ENCODE measurements at places on chromosomes 3 and 15.
A peak's percentile ranks its signal among the peaks of the same experiment; 100 is the strongest.

DNA sequence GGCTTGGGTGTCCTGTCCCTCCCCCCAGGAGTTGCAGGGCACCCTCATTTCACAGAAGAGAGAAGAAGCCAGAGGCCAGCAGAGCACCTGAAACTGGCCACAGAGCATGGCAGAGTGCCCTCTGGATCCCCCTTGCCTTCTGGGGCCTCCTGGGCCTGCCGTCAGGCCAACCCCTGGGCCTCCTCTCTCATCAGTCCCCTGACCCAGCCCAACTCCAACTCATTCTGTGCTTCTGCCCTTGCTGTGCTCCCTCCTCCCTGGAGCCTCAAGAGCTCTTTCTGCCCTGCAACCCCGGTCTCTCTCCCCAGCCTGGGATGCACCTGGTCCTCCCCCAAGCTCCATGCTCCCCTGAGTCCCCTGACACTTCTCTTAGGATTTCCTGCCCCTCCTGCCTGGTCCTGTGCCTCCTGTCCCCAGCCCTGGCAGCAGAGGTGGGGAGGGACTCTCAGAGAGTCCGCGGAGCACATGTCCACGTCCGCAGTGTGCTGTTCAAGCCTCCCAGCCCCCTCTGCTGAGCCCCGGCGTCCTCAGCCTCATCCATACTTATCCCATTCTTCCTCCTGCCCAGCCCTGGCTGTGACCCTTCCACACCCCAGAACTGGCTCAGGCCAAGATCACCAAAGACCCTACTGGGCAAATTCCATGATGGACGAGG lies 30.5 kb upstream of the CACNA2D2 start:
- DNase-seq, result no peak

GRCh38 chr15:52078876-52079700 lies 33.5 kb downstream of the BCL2L10 start:
- DNase-seq, result peak; percentile 61

DNA sequence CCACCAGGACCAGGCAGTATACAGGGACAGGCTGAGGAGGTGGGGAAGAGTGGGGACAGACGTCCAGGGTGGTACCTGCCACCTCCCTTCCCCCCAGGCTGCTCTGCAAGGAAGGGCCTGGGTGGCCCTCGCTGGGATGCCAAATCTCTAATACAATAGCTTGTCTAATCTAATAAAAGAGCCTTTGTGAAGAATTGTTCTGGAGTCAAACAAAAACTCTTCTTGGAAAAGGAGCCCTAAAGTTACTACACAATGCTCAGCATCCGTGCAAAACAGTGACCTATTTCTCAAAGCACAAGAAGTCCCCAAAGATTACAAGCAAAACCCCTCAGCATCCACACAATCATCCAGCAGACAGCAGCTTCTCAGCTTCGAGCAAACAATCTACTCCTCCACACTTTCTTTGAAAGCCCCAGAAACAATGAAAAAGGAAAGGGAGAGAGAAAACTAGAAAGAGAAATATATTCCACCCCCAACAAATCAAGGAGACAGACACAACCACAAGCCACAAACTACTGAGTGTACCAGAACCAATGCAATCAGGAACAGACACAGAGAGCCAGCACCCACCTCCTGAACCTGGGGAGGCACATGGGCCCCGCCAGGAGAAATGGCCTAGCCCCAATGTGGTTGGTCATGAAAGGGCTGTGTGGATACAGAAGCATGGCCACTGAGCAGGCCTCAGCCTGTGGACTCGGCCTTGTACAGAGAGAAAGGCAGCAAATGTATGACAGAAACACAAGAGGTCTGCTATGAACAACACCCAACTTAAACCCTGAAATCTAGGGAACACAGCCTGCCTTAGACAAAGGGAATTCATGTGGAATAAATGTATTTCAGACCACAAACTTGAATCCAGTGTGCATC lies 177.1 kb upstream of the CHRNA7 start:
- DNase-seq, result no peak

GRCh38 chr3:173977747-173978146 lies 580.2 kb downstream of the NLGN1 start:
- no peak for DNase-seq

DNA sequence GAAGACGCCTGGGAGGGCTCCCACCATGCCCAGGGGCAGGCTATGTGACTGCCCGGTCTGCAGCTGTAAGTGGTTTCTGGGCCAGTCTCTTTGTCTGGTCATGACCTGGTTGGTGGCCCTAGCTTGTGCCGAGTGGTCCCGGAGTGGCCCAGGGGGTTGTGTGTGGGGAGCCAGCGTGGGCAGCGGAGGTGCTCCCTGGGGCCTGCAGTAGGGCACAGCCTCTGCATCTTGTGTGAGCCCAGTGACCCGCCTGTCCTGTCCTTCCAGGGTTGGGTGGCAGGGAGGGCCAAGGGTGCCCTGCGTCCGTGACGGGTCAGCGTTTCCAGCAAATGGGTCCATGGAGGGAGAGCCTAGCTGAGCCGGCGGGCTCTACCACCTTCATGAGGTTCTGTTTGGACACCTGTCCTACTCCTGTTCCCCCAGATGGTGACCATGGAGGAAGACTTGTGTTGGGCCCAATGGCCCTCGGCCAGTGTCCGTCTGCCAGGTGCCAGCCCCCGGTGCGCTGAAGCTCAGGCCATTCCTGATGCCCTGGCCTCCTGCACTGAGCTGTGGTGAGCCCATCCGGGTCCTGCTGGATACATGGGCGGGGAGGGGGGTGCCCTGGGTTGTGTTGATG lies 215.4 kb downstream of the SNRPN start:
- no peak for DNase-seq

DNA sequence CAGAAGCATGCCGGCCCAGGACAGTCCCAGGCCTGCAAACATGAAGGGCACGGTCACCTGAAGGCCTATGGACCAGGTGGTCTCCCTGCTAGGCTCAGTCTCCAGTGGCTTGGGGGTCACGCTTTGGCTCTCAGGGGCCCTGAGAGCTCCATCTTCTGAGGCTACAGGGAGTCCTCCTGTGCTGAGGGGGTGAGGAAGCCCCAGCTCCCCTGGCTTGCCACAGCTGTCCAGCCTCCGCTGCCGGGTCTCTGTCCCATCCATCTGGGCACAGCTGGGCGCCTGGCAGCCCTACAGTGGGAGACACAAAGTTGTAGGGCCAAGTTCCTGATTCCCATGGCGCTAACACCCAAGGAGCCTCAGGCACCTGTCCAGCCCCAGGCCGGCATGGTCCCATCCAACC lies 16.0 kb downstream of the SLC41A3 start:
- no peak for DNase-seq

DNA sequence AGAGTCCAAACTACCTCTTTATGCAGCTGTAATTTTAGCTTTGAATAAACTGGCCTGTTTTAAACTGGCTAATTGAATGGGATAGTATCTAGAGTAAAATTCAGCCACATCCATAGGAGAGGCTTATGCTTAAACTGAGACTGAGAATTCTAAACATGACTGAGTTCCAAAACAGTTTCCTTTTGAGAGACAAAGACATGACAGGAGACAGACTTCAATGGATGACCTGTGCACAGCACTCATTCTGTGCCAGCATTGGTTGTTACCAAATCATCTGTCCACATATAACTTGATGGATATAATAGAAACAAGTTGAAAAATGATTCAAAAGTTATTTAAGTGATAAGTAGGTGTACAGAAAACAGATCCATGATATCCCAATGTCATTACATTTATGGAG lies 20.9 kb downstream of the IL12A start:
- DNase-seq, result no peak

GRCh38 chr3:33717616-33717865 lies 513 bp downstream of the CLASP2 start:
- no peak for DNase-seq

DNA sequence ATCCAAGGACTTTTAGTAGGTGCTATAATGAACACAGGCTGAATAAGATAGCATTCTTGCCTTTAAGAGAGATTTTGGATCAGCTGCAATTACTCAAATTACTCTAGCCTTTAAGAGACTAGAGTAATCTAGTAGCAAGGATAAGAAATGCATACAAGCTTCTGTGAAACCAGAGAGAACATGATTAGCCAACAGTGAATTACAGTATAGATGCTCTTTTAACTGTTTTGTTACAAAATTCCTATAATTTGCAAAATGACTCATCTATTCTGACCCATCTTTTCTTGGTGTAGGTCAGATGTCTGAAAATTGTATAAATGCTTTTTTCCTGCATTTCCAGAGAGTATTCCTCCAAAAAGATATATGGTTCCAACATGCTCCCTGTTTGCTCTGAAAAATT lies 66.9 kb downstream of the CEP63 start:
- DNase-seq, result no peak

- no peak for DNase-seq
These were observed 51.1 kb upstream of the CD200R1L start for GRCh38 chr3:112897791-112898190.

GRCh38 chr3:28645149-28645548 lies 296.5 kb upstream of the AZI2 start:
- no peak for DNase-seq

DNA sequence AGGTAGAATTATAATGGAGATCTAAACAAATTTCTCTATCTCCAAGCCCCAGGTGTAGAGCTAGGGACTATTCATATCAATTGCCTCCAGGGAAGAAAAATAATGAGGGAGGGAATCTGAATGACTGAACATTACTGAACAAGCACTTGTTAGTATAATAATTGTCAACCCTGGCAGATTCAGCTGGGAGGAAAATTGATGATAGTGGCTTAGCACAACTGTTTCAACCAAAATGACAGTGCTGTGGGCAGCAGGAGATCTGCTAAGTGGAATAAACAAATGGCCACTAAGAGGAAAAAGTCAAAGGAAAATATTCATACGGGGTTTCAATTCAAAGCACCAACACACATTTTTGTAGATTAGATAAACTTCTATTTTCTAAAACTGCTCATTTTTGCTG lies 294.9 kb upstream of the ZNF385D start:
- DNase-seq, result no peak

DNA sequence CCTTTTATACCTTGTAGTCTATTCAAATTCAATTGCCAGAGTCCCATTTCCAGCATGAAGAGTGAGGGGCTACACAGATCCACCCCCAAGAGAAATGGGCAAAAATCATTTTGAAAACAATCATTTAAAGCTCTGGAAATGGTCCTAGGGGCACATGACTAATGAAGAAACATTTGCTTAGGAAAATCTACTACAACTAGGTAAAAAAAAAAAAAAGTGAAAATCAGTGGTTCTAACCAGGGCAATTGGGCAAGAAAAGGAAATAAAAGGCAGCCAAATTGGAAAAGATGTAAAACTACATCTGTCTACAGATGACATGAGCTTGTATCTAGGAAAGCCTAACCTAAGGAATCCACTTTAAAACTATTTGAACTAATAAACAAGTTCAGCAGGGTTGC lies 9.4 kb downstream of the IMPG2 start:
- no peak for DNase-seq

DNA sequence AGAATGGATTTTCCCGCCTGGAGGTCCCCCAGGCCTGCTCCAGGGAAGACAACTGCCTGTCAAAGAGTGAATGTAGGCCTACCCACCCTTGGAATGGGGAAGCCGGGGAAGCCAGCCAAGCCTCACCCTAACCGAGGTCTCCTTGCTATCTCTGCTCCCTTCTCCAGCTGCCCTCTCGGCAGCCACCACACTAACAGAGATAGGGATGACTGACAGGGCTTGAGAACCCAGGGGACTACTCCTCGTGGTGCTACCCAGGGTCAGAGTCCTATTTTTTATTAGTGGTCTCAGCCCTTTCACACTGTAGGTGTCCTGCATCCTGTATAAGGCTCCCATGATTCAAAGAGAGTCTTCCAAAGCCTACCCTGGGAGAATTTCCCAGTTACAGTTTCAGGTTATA lies 160.6 kb upstream of the CHRM5 start:
- no peak for DNase-seq

- DNase-seq, result no peak
These were observed 24.5 kb downstream of the TMEM266 start for GRCh38 chr15:76084256-76084655.

GRCh38 chr3:174846055-174846454 lies 13.1 kb upstream of the NAALADL2 start:
- DNase-seq, result no peak

GRCh38 chr3:174098746-174099145 lies 701.2 kb downstream of the NLGN1 start:
- no peak for DNase-seq

DNA sequence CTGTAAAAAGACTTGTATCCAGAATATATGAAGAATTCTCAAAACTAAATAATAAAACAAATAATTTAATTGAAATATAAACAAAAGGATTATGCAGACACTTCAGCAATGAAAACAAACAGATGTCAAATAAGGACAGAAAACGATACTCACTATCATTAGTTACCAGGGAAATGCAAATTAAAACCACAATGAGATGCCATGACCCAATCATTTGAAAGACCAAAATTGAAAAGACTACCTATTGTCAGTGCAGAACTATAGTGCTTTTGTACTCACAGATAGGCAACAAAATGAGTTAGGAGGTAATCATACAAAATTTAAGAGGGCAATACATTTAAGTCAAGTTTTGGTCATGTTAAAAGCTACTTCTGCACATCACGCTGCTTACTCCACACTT lies 31.6 kb upstream of the OR5K4 start:
- no peak for DNase-seq

GRCh38 chr3:190169243-190169642 lies 48.5 kb upstream of the P3H2 start:
- DNase-seq, result no peak

- no peak for DNase-seq
These were observed 62.1 kb downstream of the POMGNT2 start for GRCh38 chr3:43043793-43044192.
